Liver (tissue), 10 donors: ENCODE measurements at places on chromosomes 16 and 17.

- no peak for DNase-seq
These were observed 369.5 kb downstream of the SEC14L1 start for GRCh38 chr17:77510133-77510796.

DNA sequence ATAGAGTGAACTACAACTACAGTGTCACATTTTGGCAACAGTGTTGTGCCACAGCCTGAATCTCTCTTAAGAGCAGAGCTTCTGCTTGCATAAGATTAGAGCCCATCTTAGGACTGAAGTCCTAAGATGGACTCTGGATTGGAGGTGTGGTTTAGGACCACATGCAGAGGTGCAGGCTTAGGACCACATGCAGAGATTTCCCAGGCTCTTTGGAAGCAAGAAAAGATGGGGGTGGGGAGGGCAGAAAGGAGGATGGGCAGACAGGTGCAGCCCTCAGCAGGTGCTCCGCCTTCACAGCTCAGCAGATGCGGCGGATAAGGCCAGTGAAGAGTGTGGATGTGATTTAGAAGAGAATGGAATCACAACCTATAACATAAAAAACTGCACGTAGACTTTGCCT, 128.7 kb downstream of the TANGO6 start:
- no peak for DNase-seq

GRCh38 chr16:88459366-88460073, 6.4 kb downstream of the ZFPM1 start:
- no peak for DNase-seq

DNA sequence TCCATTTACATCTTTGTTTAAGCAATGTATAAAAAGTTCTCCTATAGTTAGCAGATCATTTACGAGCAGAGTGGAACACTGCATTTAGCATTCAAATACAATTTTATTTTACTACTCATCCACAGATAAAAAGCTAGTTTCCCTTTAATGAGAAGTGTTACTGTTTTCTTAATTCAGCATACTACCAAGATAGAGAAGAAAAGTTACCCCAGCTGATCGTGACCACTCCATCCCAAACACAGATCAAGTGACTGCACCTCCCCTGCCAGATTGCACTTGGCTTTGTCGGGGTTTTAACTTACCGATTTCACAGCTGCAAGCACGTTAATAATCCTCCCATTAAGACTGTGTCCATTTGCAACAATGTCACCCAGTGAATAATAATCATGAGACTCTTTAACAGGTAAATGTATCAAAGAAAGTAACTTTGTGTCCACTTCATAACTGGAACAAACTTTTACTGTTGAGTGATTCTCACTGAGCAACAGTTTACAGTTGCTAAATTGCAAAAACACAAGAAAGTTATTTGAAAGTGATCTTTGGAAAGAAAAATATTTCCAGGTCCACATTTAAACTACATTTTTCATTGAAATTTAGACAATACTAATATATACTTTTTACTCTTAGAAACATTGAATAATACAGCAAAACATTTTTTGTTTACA, 14.4 kb downstream of the MEIOB start:
- no peak for DNase-seq

- no peak for DNase-seq
These were observed 139.6 kb downstream of the CDK5R1 start for GRCh38 chr17:32626379-32626791.

- DNase-seq, result no peak
These were observed 4.6 kb upstream of the GHDC start for GRCh38 chr17:42198897-42199296.

GRCh38 chr17:48451489-48451888, 21.5 kb upstream of the SKAP1 start:
- DNase-seq, result no peak

DNA sequence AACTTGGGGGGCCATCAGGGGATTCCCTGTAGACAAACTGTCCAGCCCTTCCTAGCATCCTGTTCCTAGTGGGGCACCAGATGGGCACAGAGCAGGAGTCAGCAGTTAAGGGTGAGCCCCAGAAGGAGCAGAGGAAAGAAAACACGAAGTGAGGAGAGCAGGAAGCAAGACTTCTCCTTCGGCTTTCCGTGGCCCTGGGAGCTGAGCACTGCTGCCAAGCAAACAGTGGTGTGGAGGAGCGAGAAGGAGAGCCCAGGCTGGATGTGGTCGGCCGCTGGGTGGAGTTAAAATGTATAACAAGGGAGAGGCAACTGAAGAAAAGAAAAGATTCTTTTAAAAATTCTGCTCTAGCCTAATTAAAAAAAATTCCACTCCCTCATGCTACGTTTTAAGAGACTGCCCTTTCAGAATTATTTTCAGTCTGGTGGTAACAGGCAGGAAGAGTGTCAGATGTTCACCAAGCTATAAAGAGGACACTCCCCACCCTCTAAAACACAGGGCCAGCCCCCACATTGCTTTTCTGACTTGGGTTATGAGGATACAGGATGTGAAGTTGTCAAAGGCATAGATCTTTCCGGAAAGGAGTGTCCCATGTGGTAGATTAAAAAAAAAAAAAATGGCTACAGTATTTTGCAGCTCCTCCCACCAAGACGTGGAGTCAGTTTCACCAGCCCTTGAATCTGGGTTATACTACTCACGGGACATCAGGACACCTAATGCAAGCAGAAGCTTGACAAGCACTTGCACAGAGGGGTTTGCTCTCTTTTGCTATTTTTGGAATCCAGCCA, 74.9 kb upstream of the ZFHX3 start:
- no peak for DNase-seq

GRCh38 chr17:43897831-43898230, 9.5 kb downstream of the MPP2 start:
- no peak for DNase-seq

DNA sequence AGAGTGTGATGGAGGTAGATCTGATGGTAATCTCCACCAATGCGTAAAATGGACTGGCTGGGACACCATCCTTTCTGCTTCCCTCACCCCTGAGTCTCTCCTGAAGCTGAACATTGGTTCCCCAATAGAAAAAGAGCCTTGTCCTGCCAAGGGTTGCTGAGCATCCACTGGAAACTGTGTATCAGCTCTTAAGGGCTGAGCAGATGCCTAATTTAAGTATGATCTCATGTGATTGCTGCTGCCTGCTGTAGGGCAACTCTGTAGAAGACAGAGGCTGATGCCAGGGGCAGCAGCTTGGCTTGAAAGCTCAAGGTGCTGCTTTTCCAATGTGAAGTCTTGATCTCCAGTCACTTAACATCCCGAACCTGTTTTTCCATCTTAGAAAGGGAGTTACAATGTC, 310.3 kb upstream of the CCL2 start:
- DNase-seq, result no peak

DNA sequence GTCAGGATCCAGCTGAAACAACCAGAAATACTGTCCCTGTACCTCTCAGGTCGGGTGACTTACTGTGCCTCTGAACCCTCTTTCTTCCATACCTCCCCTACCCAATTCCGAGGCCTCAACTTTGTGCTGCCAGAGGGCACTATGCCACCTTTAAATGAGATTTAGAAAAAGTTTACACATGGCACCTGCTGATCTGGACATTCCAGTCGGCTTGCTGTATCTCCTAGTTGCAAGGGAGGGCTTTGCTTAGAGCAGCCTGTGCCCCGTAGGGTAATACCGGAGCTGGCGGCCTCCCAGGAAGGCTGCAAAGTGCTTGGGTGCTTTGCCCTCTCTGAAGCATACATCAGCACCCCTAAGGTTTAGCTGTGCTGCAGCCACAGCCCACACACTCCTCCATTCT, 306.0 kb upstream of the RBFOX1 start:
- DNase-seq, result no peak

- DNase-seq, result no peak
These were observed 577.5 kb downstream of the RBFOX1 start for GRCh38 chr16:7910116-7910515.

GRCh38 chr16:79325226-79325945, 275.2 kb downstream of the MAF start:
- no peak for DNase-seq

- no peak for DNase-seq
These were observed 199.7 kb upstream of the ASIC2 start for GRCh38 chr17:33492731-33493265.

DNA sequence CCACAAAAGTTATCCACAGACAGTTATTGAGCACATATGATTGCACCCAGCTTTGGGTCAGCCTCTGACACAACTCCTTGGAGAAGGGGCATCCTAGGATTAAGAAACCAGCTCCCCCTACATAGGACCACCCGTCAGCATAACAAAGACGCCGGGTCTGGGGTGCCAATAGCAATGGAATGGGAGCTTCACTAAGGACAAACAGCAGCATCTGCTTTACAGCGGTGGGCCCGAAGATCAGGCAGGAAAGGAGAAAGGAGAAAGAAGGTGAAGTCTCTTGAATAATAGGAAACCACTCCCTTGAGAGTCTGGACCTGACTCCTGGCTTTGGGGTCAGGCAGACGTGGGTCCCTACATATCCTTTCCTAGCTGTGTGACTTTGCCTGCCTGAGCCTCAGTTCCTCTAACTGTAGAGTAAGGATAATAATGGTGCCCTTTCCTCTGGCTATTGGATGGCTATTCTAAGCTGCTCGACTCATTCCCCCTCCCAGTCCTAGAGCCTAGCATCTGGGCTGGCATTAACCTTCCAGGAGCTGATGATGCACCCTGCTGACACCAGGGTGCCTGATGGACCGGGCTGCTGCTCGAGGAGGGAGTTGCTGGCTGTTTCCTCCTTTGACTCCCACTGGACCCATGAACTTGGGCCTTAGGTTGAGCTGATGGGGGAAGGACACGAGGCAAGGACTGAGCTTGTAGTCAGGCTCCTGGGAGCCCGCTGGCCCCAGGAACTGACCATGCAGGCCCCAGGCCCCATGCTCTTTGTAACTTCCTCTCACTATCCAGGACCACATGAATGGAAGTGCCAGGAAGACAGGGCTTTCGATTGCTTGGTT, 94.2 kb downstream of the C16orf78 start:
- DNase-seq, result peak; percentile 14

DNA sequence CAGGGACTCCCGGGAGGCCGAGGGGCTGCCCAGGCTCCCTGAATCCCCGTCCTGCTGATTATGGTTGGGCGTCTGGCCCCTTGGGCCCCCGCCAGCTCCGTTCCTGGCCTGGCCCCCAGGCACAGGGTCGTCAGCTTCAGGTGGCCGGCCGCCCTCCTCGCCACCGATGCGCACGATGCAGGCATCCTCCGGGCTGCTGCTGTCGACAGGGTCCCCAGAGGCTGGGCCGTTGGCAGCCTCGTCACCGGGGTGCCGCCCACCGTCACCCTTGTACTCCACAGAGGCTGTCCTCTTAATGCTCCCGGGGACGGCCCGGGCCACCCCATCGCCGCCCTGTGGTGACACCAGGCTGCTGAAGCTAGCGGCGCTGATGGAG, 60.4 kb downstream of the PRMT7 start:
- no peak for DNase-seq

- DNase-seq, result no peak
These were observed 85.3 kb upstream of the C16orf82 start for GRCh38 chr16:26981266-26981938.

GRCh38 chr17:46982577-46982976, 3.5 kb upstream of the RPRML start:
- DNase-seq, result no peak

DNA sequence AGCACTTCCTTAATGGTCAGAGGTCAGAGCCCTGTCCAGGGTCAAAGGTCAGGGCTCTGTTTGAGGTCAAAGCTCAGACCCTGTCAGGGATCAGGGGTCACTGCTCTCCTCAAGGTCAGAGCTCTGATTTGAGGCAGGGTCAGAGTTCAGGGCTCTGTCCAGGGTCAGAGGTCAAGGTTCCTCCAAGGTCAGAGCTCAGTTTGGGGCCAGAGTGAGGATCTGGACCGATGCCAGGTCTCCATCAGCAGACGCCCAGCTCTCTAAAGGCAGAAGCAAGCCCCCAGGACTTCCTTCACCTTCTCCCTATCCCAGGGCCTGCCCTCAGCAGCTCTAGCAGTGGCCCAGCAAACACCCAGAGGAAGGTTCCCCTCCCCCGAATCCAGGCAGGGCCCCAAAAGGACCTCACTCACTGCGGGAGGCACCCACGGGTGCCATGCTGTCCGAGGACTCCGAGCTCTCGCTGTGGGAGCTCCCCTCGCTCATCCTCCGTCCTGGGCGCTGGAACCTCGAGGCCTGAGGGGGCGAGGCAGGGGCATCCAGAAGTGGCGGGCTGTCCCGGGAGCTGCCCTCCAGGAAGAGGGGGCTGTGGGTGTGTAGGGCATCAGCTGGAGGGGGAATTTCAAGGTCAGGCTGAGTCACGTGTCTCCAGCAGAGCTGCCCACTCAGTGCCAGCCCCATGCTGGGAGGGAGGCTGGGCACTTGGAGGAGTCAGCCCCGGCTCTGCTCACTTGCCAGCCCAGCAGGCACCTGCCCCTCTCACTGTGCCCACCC, 26.7 kb downstream of the PIMREG start:
- DNase-seq, result no peak

DNA sequence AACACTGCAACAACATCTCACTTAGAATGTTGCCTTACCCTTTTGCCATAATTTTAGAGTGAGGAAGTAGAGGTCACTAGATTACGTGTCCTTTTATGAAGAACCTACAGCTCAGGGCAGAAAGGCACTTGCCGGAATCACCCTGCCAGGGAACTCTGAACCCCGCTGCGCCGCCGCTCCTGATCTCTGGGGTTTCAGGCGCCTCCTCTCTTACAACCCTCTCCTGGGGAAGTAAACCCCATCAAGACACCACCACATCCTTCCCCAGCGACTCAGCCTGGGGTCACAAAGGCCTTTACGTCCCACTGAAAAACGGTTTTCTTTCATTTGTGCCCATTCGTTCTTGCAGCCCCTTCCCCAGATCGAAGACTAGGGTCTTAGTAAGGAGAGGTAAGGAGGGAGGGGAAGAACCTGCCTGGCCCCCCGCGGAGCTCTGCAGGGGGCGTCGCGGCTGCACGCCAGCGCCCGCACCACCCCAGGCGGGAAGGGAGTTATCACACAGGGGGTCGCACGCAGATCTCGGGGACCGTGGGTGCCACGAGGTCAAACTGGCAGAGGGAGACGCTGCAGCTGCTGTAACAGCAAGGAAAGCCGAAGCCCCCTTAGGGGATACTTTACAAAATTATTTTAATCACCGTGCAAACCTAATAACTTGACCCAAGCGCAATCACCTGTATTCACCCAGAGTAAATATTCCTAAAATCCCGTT, 1.0 kb upstream of the HLF start:
- no peak for DNase-seq
